ENCODE measurements at places on chromosomes 12 and 14. TPM values are rescaled to one million over a fixed set of nuclear protein-coding genes. Genes with fewer than 3 reads are reported as not detected.
A peak's percentile ranks its signal among the peaks of the same experiment; 100 is the strongest.

- H3K27ac ChIP-seq, result no peak overlapping the region
- no peak overlapping the region for H3K4me3 ChIP-seq
- DNase-seq, result no peak
- H3K27me3 ChIP-seq, result no peaks in the 10 kb centered on the region
- H3K36me3 ChIP-seq, result no peaks in the 10 kb centered on the region
Measured at GRCh38 chr12:89156862-89157262, 195.4 kb downstream of the DUSP6 start.

DNA sequence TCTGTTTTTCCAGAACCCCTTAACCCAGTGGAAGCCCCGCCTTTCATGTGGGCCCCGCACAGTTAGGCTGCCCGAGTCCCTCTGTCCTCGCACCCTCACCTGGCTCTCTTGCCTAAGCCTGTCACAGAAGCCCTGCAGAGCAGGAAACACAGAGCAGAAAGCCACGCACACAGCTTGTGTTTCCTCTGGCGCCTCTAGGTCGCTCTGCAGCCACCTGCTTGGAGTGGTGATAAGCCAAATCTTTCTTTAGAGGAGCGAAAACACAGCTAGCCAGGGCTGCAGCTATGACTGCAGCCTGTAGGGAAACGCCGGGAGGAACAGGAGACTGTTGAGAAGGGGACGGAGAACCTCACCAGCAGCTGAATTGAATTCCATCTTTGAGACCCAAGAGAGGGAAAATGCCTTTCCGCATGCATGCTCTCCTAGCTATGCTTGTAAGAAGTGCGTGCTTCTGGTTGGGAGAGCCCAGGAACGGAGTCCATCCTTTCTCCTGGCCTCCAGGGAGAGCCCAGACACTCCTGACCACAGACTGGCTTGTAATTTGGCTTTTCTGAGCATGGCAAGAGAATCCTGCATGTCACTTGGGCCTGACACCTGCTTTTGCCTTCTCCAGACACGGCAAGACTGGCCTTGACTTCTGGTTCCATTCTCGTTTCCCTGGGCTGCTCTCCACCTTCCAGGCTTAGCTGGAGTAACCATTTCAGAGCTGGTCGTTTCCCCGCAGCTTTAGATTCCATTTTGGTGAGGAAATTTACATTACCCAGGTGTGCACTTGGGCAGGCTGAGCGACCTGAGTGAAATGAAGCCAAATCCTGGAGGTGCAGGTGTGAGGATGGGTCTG, 301.6 kb downstream of the CACNA1C start:
- H3K27ac ChIP-seq, result no peak overlapping the region
- no peak overlapping the region for H3K4me3 ChIP-seq

POU6F1 gene
- 1.6 TPM for total RNA-seq

DNA sequence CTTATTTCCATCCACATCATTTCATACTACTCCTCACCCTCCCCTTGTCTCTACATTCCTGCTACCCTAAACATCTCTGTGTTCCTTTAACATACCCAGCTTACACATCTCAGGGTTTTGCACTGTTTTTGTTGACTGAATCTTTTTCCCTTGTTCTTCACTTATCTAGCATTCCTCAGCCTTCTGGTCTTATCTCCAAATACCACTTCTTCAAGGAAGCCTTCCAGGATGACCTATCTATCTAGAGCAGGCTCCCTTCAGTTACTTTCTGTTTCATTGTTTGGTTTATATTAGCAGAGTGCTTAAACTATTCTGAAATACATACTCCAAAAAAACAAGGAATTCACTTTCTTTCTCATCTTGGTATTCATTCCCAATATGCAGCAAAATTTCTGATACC, 353.1 kb downstream of the NAV3 start:
- no peak overlapping the region for H3K4me3 ChIP-seq
- H3K4me1 ChIP-seq, result peaks cover 11% of the 10 kb centered on the region
- H3K27ac ChIP-seq, result no peak overlapping the region
- no peaks in the 10 kb centered on the region for H3K36me3 ChIP-seq

DNA sequence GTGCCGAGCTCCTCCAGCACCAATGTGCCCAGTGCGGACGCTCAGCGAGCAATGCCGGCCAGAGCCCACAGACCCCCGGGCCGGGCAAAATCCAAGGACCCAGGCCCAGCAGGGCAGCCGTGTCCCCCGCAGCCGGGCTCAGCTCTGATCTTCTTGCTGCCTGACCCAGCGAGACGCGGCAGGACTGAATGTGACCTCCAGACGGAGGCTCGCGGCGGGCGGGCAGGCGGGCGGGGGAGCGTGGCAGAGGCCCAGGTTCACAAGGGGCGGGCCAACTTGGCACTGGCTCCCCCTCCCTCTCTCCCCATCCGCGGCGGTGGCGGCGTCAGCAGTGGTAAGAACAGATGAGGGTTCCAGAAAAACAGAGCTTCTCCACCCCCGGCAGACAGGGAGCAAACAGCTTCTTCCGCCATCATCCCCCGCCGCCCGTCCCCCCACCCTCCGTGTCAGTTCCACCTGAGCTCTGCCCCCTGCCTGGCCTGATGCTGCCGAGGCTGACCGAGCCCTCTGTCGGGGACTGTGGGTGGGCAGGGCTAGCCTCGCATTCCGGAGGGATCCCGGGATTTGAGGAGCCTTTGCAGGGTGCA, 94.3 kb downstream of the RFLNA start:
- no peaks in the 10 kb centered on the region for H3K36me3 ChIP-seq
- H3K4me3 ChIP-seq, result peak overlapping the region; percentile 48
- H3K27ac ChIP-seq, result no peak overlapping the region
- DNase-seq, result peak; percentile 60

DNA sequence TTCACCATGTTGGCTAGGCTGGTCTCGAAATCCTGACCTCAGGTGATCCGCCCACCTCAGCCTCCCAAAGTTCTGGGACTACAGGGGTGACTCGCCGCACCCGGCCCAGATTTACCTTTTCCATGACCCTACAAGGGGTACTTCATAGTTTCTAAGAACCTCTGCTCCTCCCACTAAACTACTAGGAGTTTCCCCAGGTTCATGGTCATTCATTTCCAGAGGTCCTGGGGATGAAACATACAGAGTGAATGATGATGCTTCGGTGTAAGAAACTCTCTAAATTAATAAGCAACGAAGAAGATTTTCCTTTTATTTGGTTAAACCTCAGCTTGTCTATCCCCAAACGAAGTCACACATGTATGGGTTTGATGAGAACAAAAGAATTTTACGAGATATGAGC, 56.9 kb downstream of the AMN start:
- no peaks in the 10 kb centered on the region for H3K36me3 ChIP-seq
- no peak overlapping the region for H3K27ac ChIP-seq
- no peaks in the 10 kb centered on the region for H3K27me3 ChIP-seq
- no peak for DNase-seq

TAS2R50 gene
- total RNA-seq, result 2.4 TPM

CFL2 gene
- total RNA-seq, result 105 TPM

GRCh38 chr12:29844667-29845066, 60.9 kb upstream of the TMTC1 start:
- H3K4me1 ChIP-seq, result peaks cover 10% of the 10 kb centered on the region
- H3K27ac ChIP-seq, result no peak overlapping the region
- no peaks in the 10 kb centered on the region for H3K36me3 ChIP-seq
- no peak for DNase-seq
- H3K27me3 ChIP-seq, result no peaks in the 10 kb centered on the region

GRCh38 chr12:65568517-65568916, 255.8 kb upstream of the HMGA2 start:
- H3K27ac ChIP-seq, result no peak overlapping the region
- no peak for DNase-seq
- no peak overlapping the region for H3K4me3 ChIP-seq
- H3K4me1 ChIP-seq, result no peaks in the 10 kb centered on the region
- no peaks in the 10 kb centered on the region for H3K36me3 ChIP-seq
- H3K27me3 ChIP-seq, result no peaks in the 10 kb centered on the region

KLHDC1 gene
- total RNA-seq, result 0.99 TPM

DNA sequence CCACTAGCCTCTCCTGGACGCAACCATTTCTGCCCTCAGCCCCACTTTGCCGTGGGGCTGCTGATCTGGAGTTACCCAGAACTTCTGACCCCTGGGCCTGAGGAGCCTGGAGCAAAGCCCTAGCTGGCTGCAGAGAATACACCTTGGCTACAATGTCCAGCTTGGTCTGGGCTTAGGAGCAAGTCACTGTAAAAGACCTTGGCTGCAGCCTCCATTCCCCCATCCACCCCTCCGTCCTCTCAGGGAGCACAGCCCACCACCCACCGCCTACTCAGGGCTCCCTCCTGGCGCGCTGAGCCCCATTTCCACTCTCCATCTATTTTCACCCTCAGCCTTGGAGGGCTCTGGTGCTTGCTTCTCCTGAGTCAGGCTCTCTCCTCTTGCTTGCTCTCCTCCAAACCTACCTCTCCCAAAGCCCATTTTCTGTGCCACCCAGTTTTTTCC, 42.9 kb downstream of the ERH start:
- H3K36me3 ChIP-seq, result no peaks in the 10 kb centered on the region
- no peaks in the 10 kb centered on the region for H3K27me3 ChIP-seq
- H3K27ac ChIP-seq, result no peak overlapping the region
- H3K4me3 ChIP-seq, result no peak overlapping the region
- DNase-seq, result no peak
- H3K4me1 ChIP-seq, result peaks cover 19% of the 10 kb centered on the region

GRCh38 chr14:55780156-55780946, 200.3 kb downstream of the KTN1 start:
- no peak overlapping the region for H3K4me3 ChIP-seq
- H3K27me3 ChIP-seq, result no peaks in the 10 kb centered on the region
- H3K4me1 ChIP-seq, result no peaks in the 10 kb centered on the region
- no peak overlapping the region for H3K27ac ChIP-seq

DNA sequence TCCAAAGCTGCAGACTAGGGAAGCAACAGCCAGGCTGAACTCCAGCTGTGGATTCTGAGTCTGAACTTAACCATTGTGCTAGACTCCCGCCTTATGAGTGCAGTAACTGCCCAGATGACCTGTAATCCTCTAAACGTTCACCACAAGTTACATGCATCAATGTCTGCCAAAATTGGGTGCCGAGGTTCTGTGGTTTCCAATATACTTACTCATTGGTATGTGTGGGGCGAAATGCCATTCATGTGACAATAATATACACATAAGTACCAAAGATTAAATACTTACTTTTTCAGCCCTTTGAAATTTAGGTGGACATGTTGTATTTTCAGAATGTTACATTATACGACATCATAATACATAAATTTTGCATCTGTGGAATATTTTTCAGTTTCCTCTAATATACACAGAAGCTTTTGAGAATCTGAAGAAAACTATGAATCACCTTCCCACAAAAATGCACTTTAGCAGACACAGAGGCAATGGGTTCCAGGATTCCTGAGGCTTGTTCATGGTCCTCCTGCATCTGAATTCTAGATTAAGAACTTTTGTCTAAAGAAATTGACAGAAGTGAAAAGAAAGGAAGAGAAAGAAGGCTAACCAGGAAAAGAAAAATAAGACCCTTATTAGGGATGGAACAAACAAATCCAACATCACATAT, 31.7 kb downstream of the GRIP1 start:
- H3K4me3 ChIP-seq, result no peak overlapping the region
- peaks cover 9% of the 10 kb centered on the region for H3K4me1 ChIP-seq
- no peaks in the 10 kb centered on the region for H3K27me3 ChIP-seq
- no peaks in the 10 kb centered on the region for H3K36me3 ChIP-seq

GRCh38 chr12:113174461-113175384, 10.6 kb downstream of the DDX54 start:
- H3K27me3 ChIP-seq, result no peaks in the 10 kb centered on the region
- H3K4me1 ChIP-seq, result no peaks in the 10 kb centered on the region
- peak; percentile 67 for DNase-seq
- no peak overlapping the region for H3K4me3 ChIP-seq
- peaks cover 6% of the 10 kb centered on the region for H3K36me3 ChIP-seq

GRCh38 chr14:23321572-23322547, 603 bp downstream of the PABPN1 start:
- H3K36me3 ChIP-seq, result peaks cover 14% of the 10 kb centered on the region
- H3K4me3 ChIP-seq, result peak overlapping the region; percentile 96
- peaks cover 22% of the 10 kb centered on the region for H3K4me1 ChIP-seq
- DNase-seq, result peak; percentile 58

DNA sequence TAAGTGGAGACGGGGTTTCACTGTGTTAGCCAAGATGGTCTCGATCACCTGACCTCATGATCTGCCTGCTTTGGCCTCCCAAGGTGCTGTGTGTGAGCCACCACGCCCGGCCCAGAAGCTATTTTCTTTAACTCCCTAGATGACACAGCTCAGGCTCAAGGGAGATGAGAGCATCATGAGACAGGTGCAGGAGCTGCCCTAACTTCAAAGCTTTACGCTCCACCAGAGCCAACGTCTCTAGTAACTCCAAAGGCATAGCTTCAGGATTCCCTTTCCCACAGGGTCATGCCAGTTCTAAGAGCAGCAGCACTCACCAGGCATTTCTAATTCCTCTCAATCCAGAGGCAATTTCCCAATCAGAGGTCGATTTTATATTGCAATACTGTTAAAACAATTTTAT, 21.0 kb downstream of the NDUFA12 start:
- H3K27me3 ChIP-seq, result no peaks in the 10 kb centered on the region
- H3K27ac ChIP-seq, result no peak overlapping the region
- no peaks in the 10 kb centered on the region for H3K4me1 ChIP-seq
- peak; percentile 19 for DNase-seq
- H3K4me3 ChIP-seq, result no peak overlapping the region

NUBPL gene
- total RNA-seq, result 15.9 TPM

DNA sequence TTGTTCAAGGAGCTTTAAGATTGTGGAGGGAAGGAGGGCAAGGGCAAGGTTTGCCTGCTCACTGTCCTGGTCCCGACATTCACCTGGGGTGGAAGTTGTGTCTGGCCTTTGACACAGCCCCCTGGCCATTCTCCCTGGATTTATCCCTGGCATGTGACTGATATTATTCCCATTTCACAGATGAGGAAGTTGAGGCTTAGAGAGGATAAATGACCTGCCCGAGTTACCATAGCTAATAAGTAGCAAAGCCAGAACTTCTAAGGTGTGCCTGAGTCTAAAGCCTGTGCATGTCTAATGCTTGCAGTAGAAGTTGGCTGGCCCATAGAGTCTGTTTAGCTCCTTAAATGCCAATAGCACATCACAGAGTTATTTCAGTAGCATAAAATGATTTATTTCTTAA, 720 bp upstream of the FGF6 start:
- no peak for DNase-seq
- no peaks in the 10 kb centered on the region for H3K36me3 ChIP-seq
- no peak overlapping the region for H3K4me3 ChIP-seq
- no peaks in the 10 kb centered on the region for H3K27me3 ChIP-seq
- H3K27ac ChIP-seq, result no peak overlapping the region
- H3K4me1 ChIP-seq, result peaks cover 32% of the 10 kb centered on the region
